ENCODE measurements at places on chromosomes 2 and 18. TPM values are rescaled to one million over a fixed set of nuclear protein-coding genes. Genes with fewer than 3 reads are reported as not detected.

Gene CYS1
- total RNA-seq = 13.2 TPM

Gene BOLL
- 5.5 TPM for total RNA-seq

Gene NR4A2
- total RNA-seq = 2.2 TPM

Gene ZNF2
- 2.9 TPM for total RNA-seq

Gene CRACDL
- 1.9 TPM for total RNA-seq

Gene EPB41L5
- total RNA-seq = 81.4 TPM

Gene ABCG5
- 0.96 TPM for total RNA-seq

Gene TMEM247
- not detected for total RNA-seq

Gene STAT4
- total RNA-seq = 3.9 TPM

Gene NEU2
- total RNA-seq = not detected

Gene RAPGEF4
- 19.0 TPM for total RNA-seq

DNA sequence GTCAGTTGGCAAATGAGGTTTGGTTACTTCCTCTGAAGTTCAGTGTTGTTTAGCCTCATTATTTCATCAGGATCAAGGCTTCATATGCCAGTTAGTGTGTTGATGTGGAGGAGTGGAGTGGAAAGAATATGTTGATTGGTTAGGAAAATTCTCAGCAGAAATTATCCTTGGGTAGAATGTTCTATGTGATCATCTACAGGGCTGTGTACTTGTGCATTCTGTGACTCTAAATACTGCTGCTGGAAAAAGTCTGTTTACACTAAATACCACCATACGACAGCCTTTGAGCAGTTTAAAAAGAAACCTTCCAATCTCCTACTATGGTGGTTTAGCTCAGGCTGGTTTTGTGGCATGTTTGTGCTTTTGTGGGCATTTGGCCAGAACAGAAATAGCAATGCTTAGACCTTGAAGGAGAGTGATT, 25.8 kb downstream of the CAB39 start:
- DNase-seq = peak; percentile 25

DNA sequence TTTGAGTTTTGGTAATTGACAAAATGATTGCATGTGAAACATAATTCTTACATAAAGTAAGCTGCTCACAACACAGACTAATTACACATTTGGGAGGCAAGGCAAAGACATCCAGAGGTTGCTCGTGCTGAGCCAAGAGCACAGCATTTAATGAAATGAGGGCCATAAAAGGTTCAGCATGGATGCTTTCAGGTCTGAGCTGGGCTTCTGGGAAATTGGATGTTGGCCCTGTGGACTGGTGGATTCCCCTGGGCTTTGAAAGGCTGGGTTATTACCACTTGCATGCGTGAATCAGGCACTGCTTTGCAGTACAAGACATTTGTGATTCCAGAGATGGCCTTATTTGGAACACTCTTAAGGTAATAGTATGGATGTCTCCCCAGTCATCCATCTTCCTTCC, 533.5 kb upstream of the NRP2 start:
- no peak for DNase-seq

DNA sequence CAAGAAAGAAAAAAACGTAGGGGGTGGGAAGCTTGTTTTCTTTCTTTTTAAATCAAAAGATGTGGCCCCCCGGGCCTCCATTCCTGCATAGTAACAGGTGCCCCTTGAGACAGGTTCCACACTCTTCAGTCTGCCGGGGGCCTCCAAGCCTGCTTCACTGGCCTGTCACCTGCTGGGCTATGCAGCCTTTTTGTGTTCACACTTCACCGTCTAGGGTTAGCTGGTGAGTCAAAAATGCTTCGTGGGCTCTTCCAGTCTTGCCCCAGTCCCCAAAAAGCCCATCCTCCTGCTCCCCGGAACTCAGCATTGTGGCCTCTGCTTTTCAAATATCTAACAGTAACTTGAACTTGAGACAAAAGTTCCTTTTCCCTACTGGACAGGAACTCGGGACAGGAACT, 67.9 kb downstream of the POLR1A start:
- no peak for DNase-seq

DNA sequence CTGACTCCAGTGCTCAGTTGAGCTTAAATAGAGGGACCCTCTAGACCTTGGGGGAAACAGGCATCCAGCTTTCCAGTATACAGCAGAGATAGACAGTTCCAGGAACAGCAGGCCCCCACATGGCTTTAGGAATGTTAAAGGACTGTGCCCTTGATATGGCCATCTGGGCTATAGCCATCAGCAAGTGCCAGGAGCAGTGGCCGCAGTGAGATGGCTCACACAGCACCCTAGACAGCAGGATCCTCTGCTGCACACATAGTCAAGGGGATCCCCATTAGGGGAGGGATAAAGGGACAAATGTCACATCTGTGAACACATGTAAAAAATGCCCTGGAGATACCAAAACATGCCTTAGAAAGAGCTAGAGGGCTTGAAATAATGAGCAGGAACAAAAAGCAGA, 213.4 kb downstream of the PTH2R start:
- DNase-seq = no peak

DNA sequence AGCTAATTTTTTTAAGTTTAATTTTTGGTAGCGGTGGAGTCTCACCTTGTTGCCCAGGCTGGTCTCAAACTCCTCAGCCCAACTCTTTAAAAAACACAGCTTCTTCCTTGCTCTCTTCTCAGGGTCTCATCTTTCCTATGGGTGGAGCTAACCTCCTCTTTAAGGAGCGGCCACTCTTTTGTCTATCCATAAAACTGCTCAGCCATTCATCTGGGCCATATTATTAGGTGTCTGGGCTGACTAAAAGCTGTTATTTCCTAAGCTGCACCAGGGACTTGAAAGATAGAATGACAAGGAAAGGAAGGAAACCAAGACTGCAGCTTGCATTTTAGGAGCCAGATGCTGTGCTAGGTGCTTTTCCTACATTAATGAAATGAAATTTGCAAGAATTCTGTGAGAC, 35.8 kb upstream of the THOC1 start:
- no peak for DNase-seq

GRCh38 chr2:191629976-191630712, 47.8 kb upstream of the NABP1 start:
- DNase-seq = no peak

- DNase-seq = no peak
Measured at GRCh38 chr2:71534826-71535225, 81.5 kb downstream of the DYSF start.

DNA sequence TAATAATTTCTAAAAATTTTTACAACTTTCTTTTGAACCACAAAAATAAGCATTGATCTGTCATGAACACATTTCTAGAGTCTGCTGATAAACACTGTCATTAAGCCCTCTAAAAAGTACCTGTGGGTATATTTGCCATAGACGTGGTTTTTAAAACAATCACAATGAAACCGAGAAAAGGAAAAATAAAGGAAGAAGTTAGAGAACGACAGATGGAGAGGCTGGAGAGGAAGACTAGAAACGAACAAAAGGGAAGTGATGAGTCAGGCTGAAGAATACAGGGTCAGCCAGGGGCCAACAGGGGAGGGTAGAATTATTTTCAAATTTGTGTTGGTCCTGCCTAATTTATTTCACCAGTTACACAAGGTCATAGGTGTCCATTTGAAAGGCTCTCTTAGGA, 62.0 kb downstream of the MYL12B start:
- no peak for DNase-seq

DNA sequence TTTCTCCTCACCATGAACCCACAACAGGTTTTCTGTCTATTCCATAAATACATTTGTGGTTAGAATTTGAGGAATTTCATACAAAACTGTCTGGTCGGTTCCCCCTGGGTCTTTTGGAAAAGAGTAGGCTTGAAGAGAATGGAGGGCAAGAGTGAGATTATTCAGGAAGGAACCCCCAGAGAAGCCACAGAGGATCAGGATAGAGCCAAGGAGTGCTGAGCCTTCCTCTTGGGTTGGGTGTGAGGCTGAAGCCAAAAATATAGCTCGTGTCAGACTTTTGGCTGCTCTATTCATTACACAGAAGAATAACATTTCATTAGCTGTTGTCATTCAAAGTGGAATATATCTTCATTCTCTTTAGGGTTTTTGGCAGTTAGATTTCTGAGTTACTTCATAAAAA, 45.9 kb upstream of the YES1 start:
- DNase-seq = no peak

DNA sequence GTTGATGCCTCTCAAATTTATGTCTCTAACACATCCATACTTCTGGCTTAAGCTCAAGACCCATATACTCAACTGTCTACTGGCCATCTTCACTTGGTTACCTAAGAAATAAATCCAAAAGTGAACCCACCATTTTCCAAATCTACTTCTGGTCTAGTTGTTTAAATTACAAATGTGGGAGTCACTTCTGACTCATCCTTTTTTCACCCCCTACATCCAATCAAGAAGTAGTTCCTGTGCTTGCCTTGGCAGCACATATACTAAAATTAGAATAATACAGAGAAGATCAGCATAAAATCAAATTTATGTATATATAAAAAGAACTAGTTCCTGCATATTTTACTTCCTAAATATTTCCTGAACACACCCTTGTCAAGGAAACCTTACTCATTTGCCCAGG, 53.6 kb downstream of the STRN start:
- no peak for DNase-seq

DNA sequence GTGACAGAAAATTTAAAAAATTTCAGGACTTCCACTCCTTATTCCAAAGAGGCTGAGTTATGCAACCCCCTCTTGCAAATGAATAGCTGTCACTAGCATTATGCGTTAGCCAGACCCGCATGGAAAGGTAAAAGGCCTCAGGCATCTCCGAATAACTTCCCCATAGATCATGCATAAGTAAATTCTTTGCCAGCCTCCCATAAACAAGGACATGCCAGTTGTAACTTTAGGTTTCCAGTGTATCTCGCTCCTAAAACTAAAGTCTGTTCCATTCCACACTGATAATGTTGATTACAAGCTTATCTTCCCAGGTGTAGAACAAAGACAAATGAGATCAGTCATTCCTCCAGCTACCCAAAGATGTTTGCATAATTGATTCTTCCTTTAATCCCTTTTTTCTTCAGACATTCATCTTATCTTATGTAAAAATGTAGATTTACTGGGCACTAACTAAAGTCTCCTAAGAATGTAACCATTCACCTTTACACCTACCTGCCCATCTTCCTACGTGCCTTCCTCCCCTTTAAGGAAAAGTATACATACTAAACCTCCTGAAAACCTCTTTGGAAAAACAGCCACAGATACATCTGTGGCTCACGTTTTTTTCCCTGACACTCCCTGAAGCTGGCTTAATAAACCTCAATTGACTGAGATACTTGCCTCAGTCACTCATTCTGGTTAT, 13.6 kb upstream of the NFU1 start:
- no peak for DNase-seq

Measured in umbilical cord (tissue), 2 donors.